NCI-H524 treated with DMSO at 0.1 percent for 48 hours (cell line): ENCODE measurements at places on chromosomes 12 and 14.

DNA sequence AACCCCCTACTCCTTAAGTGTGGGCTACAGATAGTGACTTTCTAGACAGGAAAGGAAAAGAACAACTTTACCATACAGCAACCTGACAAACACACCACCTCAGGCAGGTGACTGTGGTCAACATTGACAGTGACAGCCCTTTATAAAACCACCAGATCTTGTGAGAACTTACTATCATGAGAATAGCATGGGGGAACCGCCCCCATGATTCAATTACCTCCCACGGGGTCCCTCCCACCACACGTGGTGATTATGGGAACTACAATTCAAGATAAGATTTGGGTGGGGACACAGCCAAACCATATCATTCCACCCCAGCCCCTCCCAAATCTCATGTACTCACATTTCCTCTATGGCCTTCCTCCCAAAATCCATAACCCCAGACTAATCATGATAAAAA is 16.3 kb downstream of the OR10P1 start:
- DNase-seq, result no peak

GRCh38 chr14:42459171-42459685 is 852.6 kb downstream of the LRFN5 start:
- DNase-seq, result no peak

DNA sequence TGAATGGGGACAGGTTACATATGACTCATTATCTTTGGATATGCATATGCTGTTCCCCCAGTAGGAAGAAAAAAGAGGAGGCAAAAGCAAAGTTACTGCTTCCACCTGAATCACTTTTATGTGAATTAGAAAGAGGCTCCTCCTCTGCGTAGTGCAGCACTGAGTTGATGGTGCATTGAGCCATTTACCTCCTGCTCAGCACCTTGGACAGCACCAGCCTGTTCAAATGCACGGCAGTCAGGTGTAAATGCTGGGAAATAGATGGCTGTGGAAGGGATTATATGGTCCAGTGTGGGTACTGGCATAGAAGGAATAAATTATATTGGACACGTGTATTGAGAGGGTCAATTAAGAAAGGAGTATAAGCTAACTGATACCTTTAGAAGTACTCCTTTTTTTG is 541.9 kb upstream of the SEL1L start:
- DNase-seq, result no peak

DNA sequence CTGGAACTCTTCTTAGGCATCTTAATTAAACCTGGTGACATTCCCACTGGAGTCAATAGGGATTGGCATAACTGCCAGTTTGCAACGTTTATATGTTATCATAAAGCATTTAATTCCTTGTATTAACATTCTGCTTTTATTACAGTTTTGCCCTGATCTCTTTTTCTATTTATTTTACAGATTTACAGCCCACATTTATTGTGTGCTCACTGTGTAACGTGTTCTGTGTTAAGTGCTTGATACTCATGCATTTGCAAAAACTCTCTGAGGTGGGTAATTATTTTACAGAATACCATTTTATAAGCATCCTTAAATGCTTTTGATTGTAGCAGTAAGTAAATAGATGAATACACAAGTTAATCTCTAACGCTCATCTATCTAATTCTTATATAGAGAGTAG is 341.5 kb upstream of the FAR2 start:
- DNase-seq, result no peak

- no peak for DNase-seq
Measured at GRCh38 chr14:106235356-106236159, 709.2 kb downstream of the TMEM121 start.

DNA sequence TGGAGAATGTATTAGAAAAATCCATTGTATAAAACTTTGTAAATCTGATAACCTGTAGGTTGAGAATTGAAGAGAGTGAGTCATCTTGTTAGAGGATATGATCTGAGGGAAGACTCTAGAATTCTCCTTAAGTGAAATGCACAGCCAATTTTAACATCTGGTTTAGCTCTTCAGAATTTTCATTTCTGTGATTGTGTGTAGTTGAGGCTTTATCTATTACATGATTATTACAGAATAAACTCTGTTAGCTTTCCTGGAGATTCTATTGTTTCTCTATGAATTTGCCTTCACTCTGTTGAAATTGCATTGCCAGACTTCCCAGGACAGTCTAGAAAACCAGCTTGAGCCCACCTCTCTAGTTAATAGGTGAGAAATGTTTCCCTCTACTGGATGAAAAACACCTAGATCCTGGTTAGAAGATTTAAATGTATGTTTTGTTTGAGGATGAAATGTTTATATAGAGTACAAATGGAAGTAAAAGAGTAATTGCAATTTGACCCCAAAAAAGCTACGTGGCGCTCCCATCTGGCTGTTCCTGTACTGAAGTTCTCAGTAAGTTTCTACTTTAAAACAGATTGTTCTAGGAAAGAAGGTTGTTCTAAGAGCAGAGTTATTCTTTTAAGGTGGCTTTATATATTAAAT is 2.9 kb downstream of the NUDT4 start:
- no peak for DNase-seq

- no peak for DNase-seq
Measured at GRCh38 chr14:103931422-103931821, 3.2 kb downstream of the TDRD9 start.

DNA sequence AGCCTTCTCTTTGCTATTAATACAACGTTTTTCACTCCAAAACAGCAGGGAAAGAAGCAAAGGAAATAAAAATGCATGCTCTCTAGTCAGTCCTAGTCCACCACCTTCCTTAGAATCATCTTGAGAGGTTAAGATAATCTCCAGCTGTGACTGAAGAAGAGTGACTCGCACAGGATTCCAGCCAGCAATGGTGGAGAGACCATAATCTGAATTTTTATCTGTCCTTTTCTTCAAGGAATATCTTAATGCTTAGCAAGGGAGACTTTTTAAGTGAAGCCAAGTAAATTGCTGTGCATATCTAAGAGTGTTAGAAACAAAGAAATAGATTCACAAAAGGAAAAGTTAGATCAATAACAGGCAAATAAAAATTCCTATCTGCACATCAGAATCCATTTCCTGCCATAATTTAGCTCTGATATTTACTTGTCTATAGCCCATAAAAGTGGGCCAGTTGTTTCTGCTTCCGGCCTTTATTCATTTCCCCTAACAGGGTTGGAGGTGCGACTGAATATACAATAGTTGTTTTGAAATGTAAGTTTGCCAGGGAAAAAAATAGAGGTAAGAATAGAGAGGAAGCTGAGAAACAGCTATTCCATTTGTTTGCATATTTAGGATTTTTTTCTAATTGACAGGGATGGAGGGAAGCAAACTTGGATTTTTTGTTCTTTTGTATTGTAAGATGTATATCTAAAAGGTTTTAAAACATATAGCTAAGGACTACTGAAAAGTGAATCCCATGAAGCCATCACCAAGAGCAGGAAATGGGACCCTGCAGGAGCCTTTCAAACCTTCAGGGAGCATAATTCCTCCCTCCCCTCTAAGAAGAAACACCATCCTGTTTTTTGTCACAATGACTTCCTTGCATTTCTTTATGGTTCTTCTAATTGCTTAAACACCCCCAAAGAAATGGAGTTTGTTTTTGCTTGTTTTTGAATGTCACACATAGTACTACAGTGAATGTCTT is 154.0 kb downstream of the ITPR2 start:
- no peak for DNase-seq

GRCh38 chr12:99911967-99912366 is 72.8 kb downstream of the ANKS1B start:
- DNase-seq, result no peak

DNA sequence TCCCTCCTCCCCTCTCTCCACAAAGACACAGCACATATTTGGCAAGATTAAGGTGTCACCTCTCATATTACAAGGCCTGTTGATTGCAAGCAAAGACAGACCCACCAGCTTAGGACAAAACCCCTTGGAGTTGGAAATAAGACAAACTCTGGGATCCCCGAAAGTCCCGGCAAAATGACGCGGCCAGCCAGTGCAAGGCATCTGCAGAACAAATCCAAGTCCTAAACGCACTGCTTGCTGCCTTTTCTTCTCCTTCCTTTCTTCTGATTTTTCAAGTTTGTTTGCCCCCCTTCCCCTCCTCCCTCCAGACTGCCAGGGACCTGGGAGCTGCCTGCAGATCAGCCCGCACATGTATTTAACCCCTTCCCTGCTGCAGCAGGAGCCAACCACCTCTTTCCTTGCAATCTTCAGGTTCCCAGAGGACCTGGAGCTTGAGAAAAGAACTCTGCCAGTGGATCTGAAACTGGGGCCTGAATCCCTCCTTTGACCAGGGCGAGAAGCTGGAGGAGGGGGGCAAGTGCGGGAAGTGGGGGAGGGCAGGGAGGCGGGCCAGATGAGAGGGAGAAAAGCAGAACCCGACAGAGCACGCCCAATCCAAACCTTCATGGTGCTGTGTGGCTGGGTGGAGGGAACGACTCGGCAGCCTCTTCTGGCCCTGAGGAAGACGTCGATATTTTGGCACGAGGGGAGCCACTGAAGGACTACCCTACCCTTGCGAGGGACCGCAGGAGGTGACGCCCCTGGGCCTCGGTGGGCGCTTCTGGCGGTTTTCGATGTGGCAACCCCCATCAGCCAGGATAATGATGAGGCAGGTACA is 2.0 kb upstream of the NTF3 start:
- no peak for DNase-seq

DNA sequence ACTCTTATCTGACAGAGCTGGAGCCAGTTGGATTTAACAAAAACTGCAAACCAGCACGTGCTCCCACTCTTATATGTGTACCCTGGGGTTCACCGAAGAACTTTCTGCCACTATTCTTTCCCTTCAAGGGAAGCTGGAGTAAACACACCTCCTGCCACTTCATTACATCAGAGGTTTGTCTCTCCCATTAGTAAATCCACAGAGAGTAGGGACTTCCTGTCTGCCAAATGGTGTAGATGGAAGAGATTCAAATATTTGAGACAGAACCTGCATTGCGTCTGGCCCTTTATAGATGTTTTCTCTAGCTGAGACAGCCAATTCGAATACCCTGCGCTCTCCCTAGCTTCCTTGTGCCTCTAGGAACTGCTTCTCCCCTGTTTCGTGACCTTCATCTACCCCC is 29.1 kb upstream of the AEBP2 start:
- DNase-seq, result no peak

- no peak for DNase-seq
Measured at GRCh38 chr14:42854061-42854460, 1247.4 kb downstream of the LRFN5 start.

DNA sequence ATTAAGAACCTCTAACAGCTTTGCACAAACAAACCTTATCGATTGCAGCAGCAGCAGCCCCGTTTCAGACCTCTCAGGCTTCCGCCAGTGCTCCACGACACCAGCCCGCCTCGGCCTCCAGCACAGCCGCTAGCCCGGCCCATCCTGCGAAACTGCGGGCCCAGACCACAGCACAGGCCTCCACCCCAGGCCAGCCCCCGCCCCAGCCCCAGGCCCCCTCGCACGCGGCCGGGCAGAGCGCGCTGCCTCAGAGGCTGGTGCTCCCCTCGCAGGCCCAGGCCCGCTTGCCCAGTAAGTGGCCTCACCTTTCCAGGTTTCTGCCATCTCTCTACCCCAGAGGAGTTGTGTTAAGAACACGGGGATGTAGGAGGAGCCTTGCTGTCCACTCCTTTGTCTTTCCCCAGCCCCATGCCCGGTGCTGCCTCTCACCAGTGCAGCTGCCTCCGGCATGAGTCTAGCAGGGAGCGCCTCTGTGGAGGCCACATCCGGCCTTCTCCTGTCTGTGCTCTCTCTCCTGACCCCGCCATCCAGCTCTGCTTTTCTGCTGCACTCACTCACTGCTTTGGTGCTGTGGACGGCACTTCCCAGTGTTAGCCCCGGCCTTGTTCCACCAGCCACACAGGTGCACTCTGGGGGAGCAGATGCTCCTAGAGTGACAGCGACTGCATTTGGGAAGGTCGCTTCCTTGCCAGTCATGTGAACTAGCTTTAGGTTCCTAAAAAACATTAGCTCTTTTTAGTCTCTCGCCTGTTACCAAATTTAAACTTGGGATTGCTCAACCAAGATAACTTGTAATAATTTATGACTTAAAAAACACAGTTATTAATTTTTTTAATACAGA is 71.5 kb downstream of the EP400 start:
- no peak for DNase-seq

DNA sequence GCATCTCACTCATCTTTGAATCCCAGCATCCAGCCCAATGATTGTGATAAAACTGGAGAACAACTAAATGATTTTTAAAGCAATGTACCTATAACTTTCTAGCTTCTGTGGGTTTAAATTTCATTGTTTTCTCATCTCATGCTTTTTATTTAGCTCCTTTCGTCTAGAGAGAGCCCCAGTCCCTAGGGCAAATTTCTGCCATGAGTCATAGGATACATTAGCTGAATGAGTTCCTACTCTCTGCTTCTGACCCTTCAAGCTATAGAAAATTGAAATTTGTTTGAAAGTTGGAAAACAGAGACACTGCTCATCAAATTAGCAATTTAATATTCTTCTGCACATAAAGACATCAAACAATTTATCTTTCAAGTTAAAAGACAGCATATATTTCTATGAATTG is 113.9 kb downstream of the KIF21A start:
- no peak for DNase-seq

- no peak for DNase-seq
Measured at GRCh38 chr12:56476972-56477432, 8.6 kb downstream of the SPRYD4 start.

DNA sequence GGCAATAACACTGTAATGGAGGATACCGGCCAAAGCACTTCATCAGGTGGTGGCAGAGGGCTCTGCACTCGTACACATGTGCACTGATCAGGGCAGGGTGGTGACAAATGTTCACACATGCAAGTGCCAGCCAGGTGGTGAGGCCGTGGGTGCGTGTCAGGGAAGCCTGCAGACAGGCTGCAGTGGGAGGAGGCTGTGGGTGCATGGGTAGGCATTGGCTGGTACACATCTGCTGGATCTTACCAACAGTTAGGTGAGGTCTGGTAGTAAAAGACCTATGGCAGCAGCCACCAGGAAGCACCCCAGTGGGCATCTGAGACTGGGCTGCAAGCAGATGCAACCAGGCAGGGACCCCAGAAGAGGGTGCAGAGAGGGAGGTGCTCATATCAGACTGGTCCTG is 65.3 kb downstream of the PDE6H start:
- no peak for DNase-seq

- DNase-seq, result no peak
Measured at GRCh38 chr12:2363836-2364609, 311.2 kb downstream of the CACNA1C start.

- no peak for DNase-seq
Measured at GRCh38 chr14:72945356-72946027, 19.2 kb downstream of the DCAF4 start.

DNA sequence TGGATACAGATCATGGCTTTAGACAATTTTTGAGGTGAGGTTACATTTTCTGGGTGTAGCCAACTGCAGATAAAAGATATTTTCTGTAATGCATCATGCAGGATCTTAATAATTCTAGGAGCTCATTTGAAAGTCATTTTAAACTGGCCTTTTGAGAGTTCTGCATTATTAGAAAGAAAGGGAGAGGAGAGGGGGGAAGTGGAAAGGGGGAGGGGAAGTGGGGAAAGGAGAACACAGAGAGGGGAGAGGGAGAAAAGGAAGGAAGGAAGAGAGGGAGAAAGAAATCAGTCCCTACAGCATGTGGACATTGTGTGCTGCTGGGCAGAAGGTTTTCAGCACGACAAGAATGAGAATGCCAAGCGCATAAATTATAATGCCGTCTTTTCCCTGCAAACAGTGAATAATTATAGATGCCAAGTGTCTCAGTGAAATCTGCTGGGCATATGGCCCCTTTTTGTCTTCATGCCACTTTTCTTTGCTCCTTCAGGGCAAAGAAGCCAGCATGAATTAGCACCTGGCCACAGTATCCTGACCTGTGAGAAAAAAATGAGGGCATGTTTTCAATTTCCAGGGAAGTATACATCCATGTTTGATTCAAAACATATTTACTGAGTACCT is 22.7 kb upstream of the PPP2R5C start:
- no peak for DNase-seq
